Endothelial cell of coronary artery (primary cell): ENCODE measurements at places on chromosomes 12 and 14. TPM values are rescaled to one million over a fixed set of nuclear protein-coding genes. Genes with fewer than 3 reads are reported as not detected.

EXOC3L4 gene
- total RNA-seq: not detected in 2 replicates

BMP4 gene
- 28.3 and 62.3 TPM in 2 replicates for total RNA-seq

MYF6 gene
- not detected in 2 replicates for total RNA-seq

EPS8 gene
- 15.7 and 80.9 TPM in 2 replicates for total RNA-seq

PPM1H gene
- total RNA-seq: 3.0 and 3.8 TPM in 2 replicates

KRT3 gene
- not detected in 2 replicates for total RNA-seq

GPRC5D gene
- total RNA-seq: not detected in 2 replicates

CLEC1B gene
- not detected in 2 replicates for total RNA-seq

SLC4A8 gene
- total RNA-seq: 4.9 TPM in 2 replicates

ADAMTS20 gene
- total RNA-seq: not detected in 2 replicates

KRT72 gene
- not detected in 2 replicates for total RNA-seq

KIF21A gene
- total RNA-seq: 8.6 and 10.6 TPM in 2 replicates

SRRM4 gene
- not detected in 2 replicates for total RNA-seq

KRT71 gene
- total RNA-seq: not detected in 2 replicates

RIPK3 gene
- total RNA-seq: 2.9 and 3.5 TPM in 2 replicates

E2F7 gene
- 7.8 and 9.8 TPM in 2 replicates for total RNA-seq
